ENCODE measurements at places on chromosomes 16 and 17. TPM values are rescaled to one million over a fixed set of nuclear protein-coding genes. Genes with fewer than 3 reads are reported as not detected.
A peak's percentile ranks its signal among the peaks of the same experiment; 100 is the strongest.

Gene CACNG3
- not detected for polyA plus RNA-seq

Gene OR3A2
- polyA plus RNA-seq = 0.37 TPM

Gene CARD14
- not detected for polyA plus RNA-seq

GRCh38 chr16:63703612-63704011 lies 1418.3 kb downstream of the CDH11 start:
- H3K27me3 ChIP-seq = no peaks in the 10 kb centered on the region
- DNase-seq = no peak
- no peak overlapping the region for H3K4me3 ChIP-seq
- H3K4me1 ChIP-seq = no peaks in the 10 kb centered on the region
- H3K36me3 ChIP-seq = no peaks in the 10 kb centered on the region

GRCh38 chr17:57396511-57396921 lies 140.2 kb downstream of the MSI2 start:
- H3K27me3 ChIP-seq = no peaks in the 10 kb centered on the region
- H3K4me1 ChIP-seq = no peaks in the 10 kb centered on the region
- no peak for DNase-seq
- no peak overlapping the region for H3K4me3 ChIP-seq

- DNase-seq = peak; percentile 95
- H3K27ac ChIP-seq = peak within 1 kb of the TSS; percentile 86
- H3K27me3 ChIP-seq = no peaks in the 10 kb centered on the region
- H3K4me1 ChIP-seq = peaks cover 19% of the 10 kb centered on the region
These were observed at the start of gene MKS1 for GRCh38 chr17:58219007-58219788. Gene MKS1, minus strand, starts transcription at chr17:58219255. Its CDS starts 25 bp downstream, at chr17:58219230.

GRCh38 chr17:58060596-58061191 lies 22.5 kb upstream of the DYNLL2 start:
- no peak overlapping the region for H3K27ac ChIP-seq
- no peaks in the 10 kb centered on the region for H3K27me3 ChIP-seq
- H3K4me1 ChIP-seq = no peaks in the 10 kb centered on the region

Gene MYL11
- polyA plus RNA-seq = 1.7 TPM

DNA sequence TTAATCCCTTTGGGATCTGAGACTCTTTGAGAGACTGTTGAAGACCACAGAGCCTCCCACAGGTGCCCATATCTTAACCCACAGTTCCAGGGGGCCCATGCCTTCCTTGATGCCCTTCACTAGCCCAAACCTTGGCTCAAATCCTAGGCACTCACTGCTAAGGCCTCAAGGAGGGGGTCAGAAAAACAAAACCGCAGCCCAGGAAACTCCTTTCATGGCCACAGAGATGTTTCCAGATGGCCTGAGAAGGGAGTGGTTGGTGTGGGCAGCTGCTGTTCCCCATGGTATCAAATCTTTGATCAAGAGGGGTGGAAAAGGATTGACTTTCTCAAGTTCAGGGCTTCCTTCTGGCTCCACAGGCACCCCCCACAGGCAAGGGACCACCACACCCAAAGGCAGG lies 44.7 kb downstream of the CDH1 start:
- no peak overlapping the region for H3K27ac ChIP-seq
- no peak for DNase-seq
- H3K4me1 ChIP-seq = peaks cover 14% of the 10 kb centered on the region
- H3K36me3 ChIP-seq = no peaks in the 10 kb centered on the region

GRCh38 chr16:1834096-1834495 lies 7.1 kb downstream of the FAHD1 start:
- H3K27ac ChIP-seq = no peak overlapping the region
- H3K36me3 ChIP-seq = peaks cover 4% of the 10 kb centered on the region
- no peak overlapping the region for H3K4me3 ChIP-seq
- no peaks in the 10 kb centered on the region for H3K27me3 ChIP-seq
- no peak for DNase-seq
- peaks cover 2% of the 10 kb centered on the region for H3K4me1 ChIP-seq

Gene ABI3
- polyA plus RNA-seq = 15.6 TPM

Gene KRT28
- not detected for polyA plus RNA-seq

Gene HOXB7
- not detected for polyA plus RNA-seq

GRCh38 chr16:86509759-86510464 lies 415 bp upstream of the FOXF1 start:
- peak overlapping the region; percentile 68 for H3K4me3 ChIP-seq
- peaks cover 62% of the 10 kb centered on the region for H3K4me1 ChIP-seq
- no peak overlapping the region for H3K27ac ChIP-seq

DNA sequence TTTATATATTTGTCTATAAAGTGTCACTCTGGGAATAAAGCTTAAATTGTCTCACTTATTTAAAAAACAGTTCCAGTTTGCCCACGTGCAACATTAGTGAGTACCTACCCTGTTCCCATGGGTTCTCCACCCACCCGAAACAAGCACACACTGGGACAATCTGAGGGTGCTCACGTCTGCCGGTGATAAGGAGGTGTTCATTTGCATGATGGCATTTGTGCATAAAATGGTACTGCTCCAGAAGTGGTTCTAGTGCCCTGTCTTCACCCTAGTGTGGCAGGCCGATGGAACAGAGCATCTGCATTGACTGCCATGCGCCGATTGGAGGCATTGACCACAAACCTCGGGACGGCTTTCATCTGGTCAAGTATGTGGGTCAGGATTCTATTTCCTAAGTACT lies 35.6 kb upstream of the ENDOV start:
- no peaks in the 10 kb centered on the region for H3K27me3 ChIP-seq
- H3K4me3 ChIP-seq = no peak overlapping the region
- no peak for DNase-seq
- H3K27ac ChIP-seq = no peak overlapping the region

Gene PITPNM3
- polyA plus RNA-seq = 0.31 TPM

- no peak overlapping the region for H3K4me3 ChIP-seq
- no peak for DNase-seq
- no peaks in the 10 kb centered on the region for H3K36me3 ChIP-seq
- no peak overlapping the region for H3K27ac ChIP-seq
- H3K4me1 ChIP-seq = no peaks in the 10 kb centered on the region
- H3K27me3 ChIP-seq = no peaks in the 10 kb centered on the region
These were observed 27.9 kb downstream of the MYOCD start for GRCh38 chr17:12693640-12694039.

GRCh38 chr17:740240-741017 lies 8.0 kb downstream of the TLCD3A start:
- peaks cover 20% of the 10 kb centered on the region for H3K36me3 ChIP-seq
- DNase-seq = peak; percentile 91
- H3K4me3 ChIP-seq = peak overlapping the region; percentile 40
- H3K4me1 ChIP-seq = peaks cover 14% of the 10 kb centered on the region
- peak overlapping the region; percentile 70 for H3K27ac ChIP-seq

DNA sequence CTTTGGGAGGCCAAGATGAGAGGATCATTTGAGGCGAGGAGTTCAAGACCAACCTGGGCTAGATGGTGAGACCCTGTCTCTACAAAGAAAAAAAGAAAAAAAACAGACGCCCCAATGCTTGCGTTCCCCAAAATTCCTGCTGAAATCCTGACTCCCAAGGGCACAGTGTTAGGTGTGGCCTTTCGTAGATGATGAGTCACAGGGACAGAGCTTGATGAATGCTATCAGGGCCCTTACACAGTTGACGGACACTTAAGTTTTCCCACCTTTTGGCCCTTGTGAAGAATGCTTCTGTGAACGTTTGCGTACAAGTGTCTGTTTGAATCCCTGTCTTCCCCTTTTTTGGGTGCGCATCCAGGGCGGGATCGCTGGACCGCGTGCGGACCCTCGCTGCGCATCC lies 16.5 kb upstream of the ZNF750 start:
- no peak overlapping the region for H3K4me3 ChIP-seq
- H3K4me1 ChIP-seq = peaks cover 29% of the 10 kb centered on the region
- no peak overlapping the region for H3K27ac ChIP-seq
- DNase-seq = no peak
- H3K36me3 ChIP-seq = no peaks in the 10 kb centered on the region

DNA sequence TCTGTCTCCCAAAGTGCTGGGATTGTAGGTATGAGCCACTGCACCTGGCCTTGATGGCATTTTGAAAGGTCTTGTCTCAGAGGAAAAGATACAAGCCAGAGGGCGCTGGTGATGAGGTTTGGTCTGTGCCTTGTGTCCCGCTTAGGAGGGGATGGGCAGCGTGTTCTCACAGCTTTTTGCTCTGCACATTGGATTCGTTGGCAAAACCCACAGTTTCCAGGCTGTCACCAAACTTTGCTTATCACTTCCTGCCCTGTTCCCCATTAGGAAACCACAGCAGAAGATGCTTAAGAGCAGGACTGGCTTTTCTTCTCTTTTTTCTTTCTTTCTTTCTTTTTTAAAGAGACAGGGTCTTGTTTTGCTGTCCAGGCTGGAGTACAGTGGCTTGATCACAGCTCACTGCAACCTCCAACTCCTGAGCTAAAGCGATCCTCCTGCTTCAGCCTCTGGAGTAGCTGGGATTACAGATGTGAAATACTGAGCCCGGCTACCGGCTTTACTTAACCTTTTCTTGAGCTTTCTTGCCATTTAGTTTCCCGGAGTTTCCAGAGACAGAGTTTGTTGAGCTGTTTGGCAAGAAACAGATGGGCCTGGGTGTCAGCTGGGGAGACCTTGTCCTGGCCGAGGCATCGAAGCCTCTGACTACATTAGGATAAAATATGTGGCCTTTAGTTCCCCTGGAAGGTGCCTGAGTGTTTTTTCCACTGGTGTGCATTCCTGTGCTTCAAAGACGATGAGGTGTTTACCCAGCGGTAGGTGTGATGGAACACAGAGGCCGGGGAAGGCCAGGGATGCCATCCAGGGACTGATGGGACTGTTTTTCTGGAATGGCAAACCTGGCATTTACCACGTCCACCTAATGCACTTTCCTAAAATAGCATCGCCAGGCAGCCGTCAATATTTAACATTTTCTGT lies 112.9 kb downstream of the ABCC1 start:
- peaks cover 14% of the 10 kb centered on the region for H3K36me3 ChIP-seq
- H3K4me3 ChIP-seq = no peak overlapping the region
- peaks cover 18% of the 10 kb centered on the region for H3K4me1 ChIP-seq
- H3K27me3 ChIP-seq = no peaks in the 10 kb centered on the region
